Activated naive CD4-positive, alpha-beta T cell treated with anti-CD3 and anti-CD28 coated beads, Interleukin-2, amount 50 U/mL, for 72 hours (primary cell): ENCODE measurements at places on chromosomes 7 and 10.

DNA sequence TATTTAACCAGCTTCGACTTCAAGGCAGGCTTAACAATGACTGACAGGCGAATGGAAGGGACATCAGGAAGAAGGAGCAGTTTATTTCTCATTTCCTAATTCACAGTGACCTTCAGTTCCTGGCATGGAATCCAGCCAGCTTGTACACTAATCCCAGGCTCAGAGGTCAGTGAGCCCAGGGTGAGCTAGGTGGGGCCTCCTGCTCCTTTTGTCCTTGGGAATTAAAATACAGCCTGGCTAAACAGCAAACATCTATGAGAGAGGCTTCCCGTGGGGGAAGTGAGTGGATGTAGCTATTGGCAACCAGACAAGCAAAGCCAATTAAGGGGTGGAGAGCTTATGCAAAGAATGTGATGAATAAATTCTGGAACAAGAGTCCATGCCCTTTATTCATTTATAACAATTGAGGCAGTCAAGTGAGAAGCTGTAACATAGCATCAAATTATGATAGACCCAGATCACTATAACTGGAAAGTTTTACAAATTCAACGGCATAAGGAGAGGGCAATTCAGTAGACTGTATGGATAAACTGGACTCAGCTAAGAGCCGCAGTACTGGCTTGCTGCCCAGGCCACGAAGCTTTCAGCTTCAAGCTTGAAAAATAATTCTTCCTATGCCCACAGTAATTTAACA is 57.1 kb downstream of the STK17A start:
- DNase-seq, result no peak

DNA sequence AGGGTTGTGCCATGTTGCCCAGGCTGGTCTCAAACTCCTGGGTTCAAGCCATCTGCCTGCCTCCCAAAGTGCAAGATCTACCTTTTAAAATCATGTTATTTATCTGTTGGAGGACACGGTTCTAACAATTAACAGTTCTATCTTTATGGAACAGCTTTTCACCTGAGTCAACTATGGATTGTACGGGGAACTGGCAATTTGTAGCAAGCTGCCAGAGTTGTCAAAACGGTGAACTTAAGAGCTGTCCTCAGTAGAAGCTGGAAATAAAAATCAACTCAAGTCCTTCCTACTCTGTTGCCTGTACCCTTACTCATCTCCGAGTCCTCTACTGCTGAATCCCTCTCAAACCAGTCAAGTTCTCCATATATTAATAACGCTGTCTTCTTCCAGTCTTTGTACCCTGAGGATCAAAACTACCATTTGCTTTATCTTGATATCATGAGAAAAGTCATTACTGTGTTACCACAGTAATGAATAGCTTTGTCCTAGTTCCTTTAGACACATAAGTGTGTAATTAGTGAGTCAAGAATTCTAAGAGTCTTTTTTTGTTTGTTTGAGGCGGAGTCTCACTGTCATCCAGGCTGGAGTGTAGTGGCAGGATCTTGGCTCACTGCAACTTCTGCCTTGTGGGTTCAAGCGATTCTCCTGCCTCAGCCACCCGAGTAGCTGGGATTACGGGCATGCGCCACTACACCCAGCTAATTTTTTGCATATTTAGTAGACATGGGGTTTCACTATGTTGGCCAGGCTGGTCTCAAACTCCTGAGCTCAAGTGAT is 28.2 kb downstream of the HBP1 start:
- DNase-seq, result no peak

- DNase-seq, result no peak
Observed at GRCh38 chr7:91436655-91437054, 172.4 kb downstream of the FZD1 start.

DNA sequence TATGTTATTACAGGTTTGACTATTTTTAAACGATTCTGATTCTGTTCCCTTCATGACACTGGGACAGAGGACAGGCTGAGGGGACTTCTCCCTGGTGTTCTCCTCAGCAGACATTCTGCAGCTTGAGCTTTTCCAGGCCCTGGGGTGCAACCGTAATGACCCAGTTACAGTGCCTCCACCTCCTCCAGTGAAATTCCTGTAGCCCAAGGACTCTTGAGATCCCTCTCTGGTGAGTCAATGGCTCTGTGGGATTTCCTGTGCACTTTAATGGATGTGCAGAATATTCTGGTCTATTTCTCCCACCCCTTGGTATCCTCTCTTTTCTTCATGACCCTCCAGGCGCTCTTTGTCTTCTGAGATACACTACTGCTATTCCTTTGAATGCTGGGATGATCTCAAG is 319.3 kb downstream of the INHBA start:
- DNase-seq, result no peak

DNA sequence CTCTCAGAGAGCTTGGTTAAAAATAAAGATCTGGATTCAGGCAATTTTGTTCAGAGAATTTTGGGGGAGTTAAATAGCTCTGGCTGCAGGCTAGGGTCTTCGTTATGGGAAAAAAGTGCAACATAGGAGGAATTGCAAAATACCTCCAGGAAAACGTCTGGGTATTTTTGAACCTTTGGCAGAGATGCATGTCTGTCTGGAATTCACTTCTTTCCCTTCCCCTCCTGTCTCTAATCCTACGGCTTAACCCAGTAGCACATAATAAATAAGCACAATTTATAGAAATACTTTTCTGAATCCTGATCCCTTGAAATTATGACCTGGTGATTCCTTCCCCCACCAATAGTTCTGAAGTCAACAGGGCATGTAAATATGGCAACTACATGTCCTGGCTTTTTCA is 19.3 kb upstream of the NUP205 start:
- DNase-seq, result no peak

- no peak for DNase-seq
Observed at GRCh38 chr10:48964038-48964437, 24.4 kb upstream of the LRRC18 start.

DNA sequence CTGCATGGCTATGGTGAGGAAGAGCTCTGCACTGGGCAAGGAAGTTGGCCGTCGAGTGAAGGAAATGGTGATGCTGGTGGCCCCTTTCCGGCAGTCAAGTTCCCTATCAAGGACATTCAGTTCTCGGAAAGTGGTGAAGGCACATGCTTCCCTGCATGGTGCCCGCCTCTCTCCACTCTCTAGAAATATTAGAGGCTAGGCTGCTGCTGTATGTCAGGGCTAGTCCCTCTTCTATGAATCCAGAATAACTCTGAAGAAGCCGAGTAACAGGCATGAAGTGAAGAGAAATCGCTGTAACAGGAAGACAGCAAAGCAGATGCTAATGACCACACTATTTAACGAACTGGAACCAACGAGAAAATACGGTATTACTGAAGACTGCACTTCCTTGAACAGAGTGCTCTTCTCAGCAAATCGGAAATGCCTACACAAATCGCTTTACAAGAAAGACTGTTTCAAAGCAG is 5.4 kb downstream of the IDI1 start:
- DNase-seq, result no peak

DNA sequence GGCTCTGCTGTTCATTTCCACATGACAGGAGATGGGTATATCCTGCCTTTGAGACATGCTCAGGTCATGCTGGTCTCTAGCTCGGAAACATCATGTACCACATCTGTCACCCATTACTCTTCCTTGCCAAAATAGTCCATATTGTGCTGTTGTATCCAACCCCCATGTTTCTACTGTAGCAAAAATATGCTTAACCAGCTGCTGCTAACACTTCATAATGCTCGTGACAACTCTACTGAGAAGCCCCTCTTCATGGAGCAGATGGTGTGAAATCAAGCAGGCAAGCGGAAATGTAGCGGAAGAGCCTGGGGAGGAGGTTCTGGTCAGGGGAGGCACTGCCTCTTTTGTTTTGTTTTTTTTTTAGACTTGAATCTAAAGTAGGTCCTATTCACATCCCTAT is 82.9 kb downstream of the NPY start:
- no peak for DNase-seq

- no peak for DNase-seq
Observed at GRCh38 chr10:110803239-110803749, 68.4 kb upstream of the PDCD4 start.

GRCh38 chr10:70816220-70816894 is 609 bp downstream of the SGPL1 start:
- DNase-seq, result peak; percentile 34

GRCh38 chr7:116977172-116977571 is 23.9 kb downstream of the ST7 start:
- no peak for DNase-seq

DNA sequence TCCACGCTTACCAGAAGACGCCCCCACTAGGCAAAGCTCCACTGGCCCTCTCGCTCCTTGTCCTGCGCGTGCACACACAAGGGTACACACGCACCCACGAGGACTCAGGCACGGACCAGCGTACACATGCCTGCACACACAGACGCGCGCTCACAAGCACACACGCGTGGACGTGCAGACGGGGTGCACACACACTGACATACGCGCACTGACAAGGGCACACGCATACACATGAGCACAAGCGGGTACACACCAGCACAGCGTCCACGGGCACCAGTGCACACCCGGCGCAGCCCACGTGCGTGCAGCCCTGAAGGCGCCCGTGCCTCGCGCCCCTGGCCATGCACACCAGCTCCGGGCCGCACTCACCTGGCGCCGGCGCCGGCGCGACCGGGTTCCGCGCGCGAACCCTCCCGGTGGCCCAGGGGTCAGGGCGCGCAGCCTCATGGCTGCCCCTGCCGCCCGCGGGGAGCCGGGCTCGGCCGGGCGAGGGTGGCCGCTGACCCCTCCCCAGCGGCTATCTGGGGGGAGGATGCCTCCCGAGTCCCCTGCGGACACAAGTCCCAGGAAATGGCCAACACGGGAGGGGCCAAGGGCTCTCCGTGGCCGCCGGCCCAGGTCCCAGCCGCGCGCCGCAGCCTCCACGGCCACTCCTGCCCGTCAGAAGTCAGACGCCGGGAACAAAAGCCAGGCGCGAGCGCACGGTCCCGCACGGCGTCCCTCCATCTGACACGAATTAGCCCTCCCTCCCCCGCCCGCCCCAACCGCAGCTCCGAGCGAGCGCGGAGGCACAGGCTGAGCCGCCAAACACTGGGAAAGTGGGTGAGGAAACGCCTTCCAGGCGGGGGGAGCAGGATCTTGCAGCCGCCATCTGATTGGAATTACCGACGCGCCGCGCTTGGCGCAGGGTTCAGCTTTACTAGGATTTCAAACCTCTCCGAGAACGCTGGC is 45.0 kb downstream of the TNS3 start:
- no peak for DNase-seq

- no peak for DNase-seq
Observed at GRCh38 chr7:15042285-15043065, 139.9 kb upstream of the DGKB start.

GRCh38 chr7:156614434-156615264 is 25.9 kb upstream of the RNF32 start:
- DNase-seq, result no peak

- no peak for DNase-seq
Observed at GRCh38 chr7:134058980-134059379, 68.2 kb upstream of the LRGUK start.

DNA sequence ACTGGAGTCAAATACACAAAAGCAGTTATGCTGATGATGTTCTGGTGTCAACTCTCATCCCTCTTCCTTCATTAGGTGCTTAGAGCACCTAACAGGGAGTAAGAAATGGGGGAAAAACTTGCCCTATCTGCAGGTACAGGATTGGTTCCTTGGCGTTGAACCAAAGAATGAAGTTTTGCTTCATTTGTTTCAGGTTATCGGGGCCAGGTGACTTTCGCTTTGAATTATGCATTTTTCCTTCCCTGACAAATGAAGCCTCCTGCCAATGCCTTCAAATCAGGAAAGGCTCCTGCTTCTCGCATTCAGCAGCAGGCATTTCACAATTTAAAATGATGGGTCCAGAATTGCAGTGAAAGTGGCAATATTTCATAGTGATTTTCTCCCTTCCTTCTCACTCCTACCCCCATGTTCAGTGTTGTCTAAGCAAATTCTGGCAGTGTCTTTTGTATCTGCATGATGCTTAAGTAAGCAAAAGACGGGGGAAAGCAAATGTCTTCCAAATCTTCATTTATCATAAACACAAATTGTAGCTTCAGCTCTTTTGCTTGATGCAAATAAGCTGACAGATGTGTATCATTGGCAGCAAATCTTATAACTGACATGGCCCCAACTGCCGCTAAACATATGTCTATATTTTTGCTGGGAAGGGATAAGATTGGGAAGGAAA is 29.4 kb downstream of the DNAJB9 start:
- no peak for DNase-seq

GRCh38 chr7:128435327-128435686 is 20.4 kb upstream of the HILPDA start:
- DNase-seq, result no peak

DNA sequence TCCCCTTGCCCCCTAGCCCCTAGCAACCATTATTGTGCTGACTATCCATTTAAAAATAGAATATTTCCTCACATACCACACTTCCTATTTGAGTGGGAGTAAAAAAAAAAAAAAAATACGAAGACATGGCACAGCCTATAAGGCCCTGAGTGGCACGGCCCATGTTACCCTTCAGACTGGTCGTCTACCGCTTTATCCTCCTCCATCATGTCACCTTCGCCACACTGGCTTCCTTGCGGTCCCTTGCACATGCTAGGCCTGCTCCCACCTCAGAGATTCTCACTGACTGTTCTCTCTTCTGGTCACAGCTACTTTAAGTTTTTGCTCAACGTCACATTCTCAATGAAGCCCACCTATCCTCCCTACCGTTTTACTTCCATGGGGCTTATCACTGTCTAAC is 130.3 kb downstream of the ATE1 start:
- no peak for DNase-seq

DNA sequence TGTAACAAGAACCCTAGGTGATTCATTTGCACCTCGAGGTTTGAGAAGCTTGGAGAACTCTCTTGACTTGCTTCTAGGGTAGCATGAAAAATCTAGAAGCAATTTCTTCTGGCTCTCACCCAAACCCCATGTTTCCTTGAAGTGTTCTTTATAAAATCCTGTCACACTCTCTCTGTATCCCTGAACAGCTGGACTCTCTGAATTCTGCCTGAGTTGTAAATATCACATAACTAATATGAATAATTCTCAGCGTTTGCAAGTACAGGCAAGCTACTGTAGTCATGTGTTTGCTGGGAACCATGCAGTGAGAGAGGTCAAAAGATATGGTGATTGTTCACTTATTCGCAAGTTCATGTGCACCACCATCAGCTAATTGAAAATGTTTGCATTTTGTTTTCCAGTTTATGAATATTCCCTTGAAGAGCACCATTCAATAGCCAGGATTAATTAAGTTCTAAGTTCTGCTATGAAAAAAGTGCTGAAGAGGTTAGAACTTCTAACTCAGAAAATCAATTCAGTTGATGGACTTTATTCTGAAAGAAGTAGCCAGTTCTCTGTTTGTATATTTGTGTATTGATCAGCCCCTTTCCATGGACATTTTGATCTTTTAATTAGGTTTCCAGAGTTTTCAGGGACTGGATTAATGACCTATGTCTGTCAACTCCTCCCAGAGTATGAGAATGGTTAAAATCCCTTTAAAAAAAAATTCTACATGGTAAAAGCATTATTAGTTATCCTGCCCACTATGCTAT is 243.0 kb downstream of the PLXDC2 start:
- DNase-seq, result no peak

- no peak for DNase-seq
Observed at GRCh38 chr7:81924494-81924893, 154.6 kb upstream of the HGF start.
